ENCODE measurements at places on chromosomes 1 and 21.

- no peak for DNase-seq
Observed at GRCh38 chr1:42942444-42942843, 16.2 kb downstream of the SLC2A1 start.

DNA sequence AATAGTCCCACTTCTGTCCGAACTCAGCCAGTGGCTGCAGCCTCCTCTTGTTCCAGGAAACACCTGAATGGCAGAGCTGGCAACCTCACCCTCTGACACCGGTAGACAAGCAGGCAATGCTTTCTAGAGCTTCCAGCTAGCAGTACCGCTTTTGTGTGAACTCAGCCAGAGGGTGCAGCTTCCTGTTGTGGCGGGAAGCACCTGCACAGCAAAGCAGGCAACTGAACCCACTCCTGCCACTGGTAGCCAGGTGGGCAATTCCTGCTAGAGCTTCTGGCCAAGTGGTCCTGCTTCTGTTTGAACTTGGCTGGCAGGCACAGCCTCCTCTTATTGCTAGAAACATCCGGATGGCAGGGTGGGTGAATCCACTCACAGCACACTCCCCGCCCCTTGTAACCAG, 40.1 kb upstream of the TMPRSS15 start:
- DNase-seq: no peak

DNA sequence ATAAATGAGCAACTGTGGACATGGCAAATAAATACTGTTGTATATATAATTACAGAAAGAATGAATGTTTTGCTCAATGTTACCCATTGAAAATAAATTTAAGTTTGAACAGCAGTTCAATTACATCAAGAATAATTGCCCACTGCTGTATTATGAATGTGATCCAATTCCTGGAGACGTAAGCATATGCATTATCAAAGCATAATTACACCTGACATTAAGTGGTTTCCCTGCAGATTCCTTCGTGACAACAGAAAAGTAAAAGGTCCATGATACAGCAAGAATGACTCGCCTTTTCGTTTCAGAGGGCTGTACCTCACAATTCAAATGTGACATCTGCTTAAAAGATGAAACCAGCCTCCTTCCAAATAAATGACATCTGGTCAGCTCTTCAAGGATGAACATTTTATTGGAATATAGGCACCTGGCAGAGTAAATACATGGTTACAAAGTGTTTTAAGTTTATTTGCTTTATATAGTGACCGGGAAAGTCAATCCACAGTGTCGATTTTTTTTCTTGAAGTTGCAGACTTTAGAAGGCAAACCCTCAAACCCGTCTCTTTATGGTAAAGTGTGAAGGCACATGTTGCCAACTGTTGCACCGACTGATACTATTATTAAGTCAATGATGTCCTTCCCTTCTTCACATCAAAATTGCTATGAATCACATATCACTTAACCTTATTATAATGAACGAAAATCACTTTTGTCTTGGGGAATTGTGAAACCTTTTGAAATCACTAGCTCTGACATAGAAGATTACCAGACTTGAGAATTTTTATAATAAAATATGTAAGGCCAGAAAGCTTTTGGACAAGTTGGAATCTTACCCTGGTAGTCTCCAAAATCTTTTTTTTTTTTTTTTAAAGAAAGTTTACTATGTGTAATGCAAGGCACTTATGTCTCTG, 36.2 kb upstream of the EDEM3 start:
- peak; percentile 6 for DNase-seq

- DNase-seq: no peak
Observed at GRCh38 chr1:37267111-37267835, 207.1 kb upstream of the ZC3H12A start.

GRCh38 chr1:235625340-235625739, 24.2 kb downstream of the GNG4 start:
- DNase-seq: no peak

Measured in astrocyte (in vitro differentiated cells and primary cell).